ENCODE measurements at places on chromosomes 5 and 9.

DNA sequence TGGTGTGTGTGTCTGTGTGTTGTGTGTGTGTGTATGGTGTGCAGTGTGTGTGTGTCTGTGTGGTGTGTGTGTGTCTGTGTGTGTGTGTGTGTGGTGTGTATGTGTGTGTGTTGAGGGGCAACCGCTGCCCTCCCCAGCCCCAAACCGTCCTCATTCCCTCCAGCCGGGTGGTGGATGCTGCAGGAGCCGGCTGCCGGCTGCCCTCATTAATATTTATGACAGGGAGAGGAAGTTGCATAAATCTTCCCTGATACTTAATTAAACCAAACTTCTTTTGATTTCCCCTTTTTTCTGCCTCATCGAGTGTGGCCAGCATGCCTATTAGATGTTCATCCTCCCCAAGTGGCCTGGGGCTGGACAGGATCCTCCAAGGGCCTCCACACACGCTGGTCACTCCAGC, 121.4 kb upstream of the MVB12B start:
- DNase-seq: no peak

GRCh38 chr9:20599195-20599594, 23.1 kb downstream of the MLLT3 start:
- no peak for DNase-seq

DNA sequence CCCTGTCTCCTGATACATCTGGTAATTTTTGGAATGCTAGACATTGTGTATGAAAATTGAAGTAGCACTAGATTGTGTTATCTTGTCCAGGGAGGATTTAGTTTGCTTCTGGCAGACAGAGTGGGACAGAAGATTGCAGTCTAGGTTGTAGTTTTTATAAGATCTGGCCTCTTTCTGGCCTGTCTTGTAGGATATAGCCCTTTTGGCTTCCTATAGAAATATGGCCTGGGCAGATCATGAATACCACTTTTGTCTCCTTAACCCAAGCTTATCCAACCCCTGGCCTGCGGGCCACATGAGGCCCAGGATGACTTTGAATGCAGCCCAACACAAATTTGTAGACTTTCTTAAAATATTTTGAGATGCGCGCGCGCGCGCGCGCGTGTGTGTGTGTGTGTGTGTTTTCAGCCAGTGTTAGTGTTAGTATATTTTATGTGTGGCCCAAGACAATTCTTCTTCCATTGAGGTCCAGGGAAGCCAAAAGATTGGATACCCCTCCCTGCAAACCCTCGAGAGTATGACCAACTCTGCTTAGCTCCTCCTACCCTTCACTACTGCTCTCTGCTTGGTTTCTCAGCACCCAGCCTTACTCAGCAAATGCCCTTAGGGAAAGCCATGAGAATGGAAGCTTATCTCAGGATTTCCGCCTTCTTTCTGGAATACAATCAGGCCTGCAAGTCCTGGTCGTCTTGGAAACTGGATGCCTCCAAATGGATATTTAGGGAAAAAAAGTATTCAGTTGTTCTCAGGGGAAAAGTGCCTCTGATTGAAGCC, 26.5 kb downstream of the ANKRD33B start:
- no peak for DNase-seq

DNA sequence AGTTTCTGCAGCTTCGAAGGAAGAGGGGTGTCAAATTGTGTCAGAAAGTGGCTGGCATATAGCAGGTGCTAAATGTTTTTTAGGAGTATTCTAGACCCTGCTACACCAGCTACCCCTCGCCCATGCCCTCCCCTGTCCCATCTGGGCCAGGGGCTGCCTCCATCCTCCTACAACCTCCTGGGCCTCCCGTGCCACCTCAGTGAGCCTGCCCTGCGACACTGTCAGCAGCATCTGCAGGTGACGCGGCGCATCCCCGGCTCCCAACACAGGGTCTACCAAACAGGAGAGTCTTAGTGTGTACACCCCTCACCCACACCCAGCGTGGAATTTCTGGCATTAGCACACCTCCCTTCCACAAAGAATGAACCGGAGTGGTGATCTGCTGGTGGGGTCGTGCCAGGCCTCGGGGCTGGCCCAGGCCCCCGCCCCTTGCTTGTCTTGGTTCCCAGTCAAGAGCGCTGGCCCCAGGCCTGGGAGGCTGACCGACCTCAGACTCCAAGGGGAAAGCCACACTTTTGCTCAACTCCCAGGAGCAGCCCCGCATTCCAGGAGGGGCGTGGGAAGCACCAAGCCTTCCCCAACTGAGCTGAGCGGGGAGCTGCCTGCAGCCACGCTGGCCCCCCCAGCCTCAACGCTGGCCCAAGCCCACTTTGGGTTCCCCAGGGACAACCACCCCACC, 55.2 kb downstream of the NEURL1B start:
- DNase-seq: no peak

- DNase-seq: no peak
These were observed 21.7 kb downstream of the TAF11L14 start for GRCh38 chr5:17655921-17656320.

- no peak for DNase-seq
These were observed 6.1 kb downstream of the IL12B start for GRCh38 chr5:159324102-159324755.

DNA sequence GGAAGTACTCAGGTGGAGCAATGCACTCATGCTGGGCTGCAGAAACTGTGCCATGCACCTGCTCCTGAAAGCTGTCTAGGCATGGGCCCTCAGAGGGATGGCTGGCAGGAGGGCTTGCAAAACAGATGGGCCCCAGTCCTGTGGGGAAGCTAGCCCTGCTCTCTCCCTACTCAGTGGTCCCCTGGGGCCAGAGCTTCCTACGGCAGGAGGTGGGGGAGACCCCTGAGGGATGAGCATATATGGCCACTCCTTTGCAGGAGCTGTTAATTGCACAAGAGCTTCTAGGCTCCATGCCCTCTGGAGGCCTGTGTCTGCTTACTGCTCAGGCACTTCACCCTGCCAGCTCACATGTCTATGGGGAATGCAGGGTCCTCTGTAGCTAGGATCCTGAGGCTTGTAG, 545.3 kb upstream of the PTPRD start:
- DNase-seq: no peak

DNA sequence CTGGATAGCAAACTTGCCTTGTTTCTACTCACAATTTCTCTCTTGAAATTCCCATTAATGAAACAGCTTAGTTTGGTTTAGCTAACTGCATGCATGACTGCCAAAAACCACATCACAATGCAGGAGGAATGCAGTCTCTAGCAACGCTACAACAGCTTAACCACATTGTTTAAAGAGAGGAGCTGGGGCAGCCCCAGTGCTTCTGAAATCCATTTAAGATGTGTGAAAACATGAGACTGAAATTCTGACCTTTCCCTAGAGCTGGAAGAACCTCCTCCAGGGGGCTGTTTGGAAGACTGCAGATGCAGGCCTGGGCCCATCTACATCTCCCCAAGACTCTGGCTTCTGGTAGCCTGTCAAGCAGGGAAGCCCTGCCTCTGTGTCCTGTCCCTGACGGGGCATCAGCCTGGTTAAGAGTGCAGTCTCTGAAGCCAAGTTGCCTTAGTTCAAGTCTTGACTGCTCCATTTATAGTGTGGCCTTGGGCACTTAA, 157.1 kb downstream of the ZNF462 start:
- DNase-seq: no peak

- no peak for DNase-seq
These were observed 334.1 kb upstream of the CD180 start for GRCh38 chr5:67530609-67531255.

GRCh38 chr5:83848941-83849340, 128.3 kb upstream of the HAPLN1 start:
- no peak for DNase-seq

DNA sequence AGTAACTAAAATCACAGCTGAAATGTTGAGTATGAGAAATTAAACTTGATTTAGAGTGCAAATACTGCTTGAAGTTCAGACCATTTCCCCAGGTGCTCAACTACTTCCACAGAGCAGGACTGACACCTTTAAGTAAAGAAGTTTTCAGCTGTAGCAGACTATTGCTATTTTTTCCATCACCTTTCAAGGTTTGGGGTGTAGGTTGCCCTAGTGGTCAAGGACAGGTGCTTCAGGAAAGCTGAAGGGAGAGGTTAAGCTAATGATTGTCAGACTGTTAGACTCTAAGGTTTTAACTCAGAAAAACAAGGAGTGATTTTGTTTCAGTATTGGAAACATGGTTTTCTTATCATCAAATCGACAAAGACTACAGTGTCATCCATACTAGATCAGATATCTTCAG, 162.1 kb downstream of the CCDC192 start:
- DNase-seq: no peak

- DNase-seq: no peak
These were observed 366.5 kb downstream of the SLCO4C1 start for GRCh38 chr5:101929628-101930027.

DNA sequence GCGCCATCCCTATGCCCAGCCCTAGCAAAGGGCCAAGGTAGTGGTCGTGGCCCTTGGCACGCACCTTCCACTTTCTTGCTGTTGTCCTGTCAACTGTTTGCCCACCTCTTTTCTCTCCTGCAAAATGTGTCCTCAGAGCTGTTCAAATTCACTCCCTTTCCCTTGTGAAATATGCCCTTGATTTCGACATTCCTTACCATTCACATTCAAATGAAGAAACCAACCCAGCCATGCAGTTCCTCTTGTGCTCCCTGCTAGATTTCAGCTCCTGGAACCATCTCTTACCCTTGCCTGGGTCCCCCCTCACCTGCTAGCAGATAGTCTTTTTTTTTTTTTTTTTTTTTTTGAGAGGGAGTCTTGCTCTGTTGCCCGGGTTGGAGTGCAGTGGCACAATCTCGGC, 19.6 kb upstream of the HRH2 start:
- no peak for DNase-seq

GRCh38 chr9:38346811-38347210, 45.7 kb upstream of the ALDH1B1 start:
- no peak for DNase-seq

Measured in activated T-helper 1 cell treated with Interleukin-2 at 50 U/mL for 16 hours (primary cell).